Stimulated activated CD8-positive, alpha-beta memory T cell treated with anti-CD3 and anti-CD28 coated beads, Interleukin-15, amount 100 ng/mL, for 4 hours (primary cell): ENCODE measurements at places on chromosomes 2 and 18.
A peak's percentile ranks its signal among the peaks of the same experiment; 100 is the strongest.

GRCh38 chr2:67854798-67855197, 208.0 kb downstream of the C1D start:
- DNase-seq: no peak

- DNase-seq: no peak
These were observed 30.2 kb downstream of the DIS3L2 start for GRCh38 chr2:231991664-231992063.

- DNase-seq: no peak
These were observed 118.1 kb upstream of the CXCR4 start for GRCh38 chr2:136236019-136236418.

- no peak for DNase-seq
These were observed 254.0 kb downstream of the CYP26B1 start for GRCh38 chr2:71893646-71894045.

GRCh38 chr18:75422341-75422910, 5.1 kb downstream of the SMIM21 start:
- no peak for DNase-seq

DNA sequence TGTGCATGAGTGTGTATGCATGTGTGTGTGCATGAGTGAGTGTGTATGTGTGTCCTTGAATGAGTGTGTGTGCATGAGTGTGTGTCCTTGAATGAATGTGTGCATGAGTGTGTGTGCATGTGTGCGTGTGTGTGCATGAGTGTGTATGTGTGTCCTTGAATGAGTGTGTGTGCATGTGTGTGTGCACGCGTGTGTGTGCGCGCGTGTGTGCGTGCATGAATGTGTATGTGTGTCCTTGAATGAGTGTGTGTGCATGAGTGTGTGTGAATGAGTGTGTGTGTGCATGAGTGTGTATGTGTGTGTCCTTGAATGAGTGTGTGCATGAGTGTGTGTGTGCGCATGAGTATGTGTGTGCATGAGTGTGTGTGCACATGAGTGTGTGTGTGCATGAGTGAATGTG, 271.9 kb downstream of the RNF144A start:
- no peak for DNase-seq

DNA sequence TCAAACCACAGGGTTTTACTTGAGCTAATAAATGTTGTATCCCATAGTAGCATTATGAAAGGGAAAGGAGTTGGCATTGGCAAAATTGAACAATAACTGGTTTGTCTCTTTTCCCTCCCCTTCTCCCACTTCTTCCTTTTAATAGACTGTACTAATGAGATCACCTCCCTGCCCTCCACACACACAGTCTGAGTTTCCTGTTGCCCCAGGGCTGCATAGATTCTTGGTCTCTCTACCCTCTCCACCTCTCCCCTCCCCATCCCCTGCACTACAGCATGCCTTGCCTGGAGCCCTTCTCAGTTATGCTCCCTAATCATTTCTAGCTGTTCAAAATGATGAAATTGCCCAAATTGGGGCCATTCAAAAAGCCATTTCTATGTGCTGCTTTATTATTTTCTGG, 37.2 kb upstream of the NEMP2 start:
- DNase-seq: no peak

DNA sequence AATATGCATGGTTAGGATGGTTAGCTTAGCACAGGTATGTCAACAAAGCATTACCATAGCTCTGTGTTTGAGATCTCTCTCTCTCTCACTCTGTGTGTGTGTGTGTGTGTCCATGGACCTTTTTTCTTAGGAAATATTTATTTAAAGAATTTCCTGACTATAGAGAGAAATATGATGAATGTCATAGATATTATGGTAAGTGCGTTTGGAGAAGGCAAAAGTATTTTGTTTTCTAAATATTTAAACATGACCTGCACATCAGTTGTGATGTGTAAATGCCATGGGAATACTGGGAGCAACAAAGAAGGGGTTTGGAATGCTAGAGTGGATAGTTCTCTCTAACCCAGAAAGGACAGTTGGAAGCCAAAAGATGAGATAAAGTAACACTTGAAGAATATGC, 3.9 kb upstream of the TMEM178A start:
- DNase-seq: no peak

DNA sequence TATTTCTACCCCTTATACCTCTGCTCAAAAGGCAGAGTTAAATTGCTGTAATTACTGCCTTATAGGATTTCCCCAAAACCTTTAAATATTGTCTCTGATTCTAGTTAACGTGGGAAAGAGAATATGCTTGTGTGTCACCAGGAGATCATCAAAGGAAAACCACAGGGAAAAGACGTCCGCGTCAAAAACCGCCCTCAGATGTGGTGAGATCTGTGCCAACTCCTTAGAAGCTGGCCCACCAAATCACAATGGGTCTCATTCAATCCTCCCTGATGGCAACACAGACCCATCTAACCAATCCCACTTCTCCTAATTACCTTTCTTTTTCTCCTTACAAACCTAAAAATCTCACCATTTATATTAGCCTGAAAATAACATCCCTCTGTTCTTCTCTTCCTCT, 25.4 kb downstream of the VPS54 start:
- no peak for DNase-seq

- DNase-seq: no peak
These were observed 65.8 kb downstream of the CRIM1 start for GRCh38 chr2:36421379-36421778.

- peak; percentile 4 for DNase-seq
These were observed 115.1 kb downstream of the EML6 start for GRCh38 chr2:54838585-54839035.

DNA sequence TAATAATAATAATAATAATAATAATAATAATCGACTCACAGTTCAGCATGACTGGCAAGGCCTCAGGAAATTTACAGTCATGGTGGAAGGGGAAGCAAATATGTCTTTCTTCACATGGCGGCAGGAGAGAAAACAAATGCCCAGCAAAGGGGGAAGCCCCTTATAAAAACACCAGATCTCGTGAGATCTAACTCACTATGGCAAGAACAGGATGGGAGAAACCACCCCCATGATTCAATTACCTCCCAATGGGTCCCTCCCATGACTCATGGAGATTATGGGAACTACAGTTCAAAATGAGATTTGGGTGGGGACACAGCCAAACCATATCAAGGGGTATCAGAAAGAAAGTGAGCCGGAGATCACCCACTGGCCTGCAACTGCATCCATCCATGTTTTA, 40.5 kb upstream of the PAPOLG start:
- DNase-seq: no peak

DNA sequence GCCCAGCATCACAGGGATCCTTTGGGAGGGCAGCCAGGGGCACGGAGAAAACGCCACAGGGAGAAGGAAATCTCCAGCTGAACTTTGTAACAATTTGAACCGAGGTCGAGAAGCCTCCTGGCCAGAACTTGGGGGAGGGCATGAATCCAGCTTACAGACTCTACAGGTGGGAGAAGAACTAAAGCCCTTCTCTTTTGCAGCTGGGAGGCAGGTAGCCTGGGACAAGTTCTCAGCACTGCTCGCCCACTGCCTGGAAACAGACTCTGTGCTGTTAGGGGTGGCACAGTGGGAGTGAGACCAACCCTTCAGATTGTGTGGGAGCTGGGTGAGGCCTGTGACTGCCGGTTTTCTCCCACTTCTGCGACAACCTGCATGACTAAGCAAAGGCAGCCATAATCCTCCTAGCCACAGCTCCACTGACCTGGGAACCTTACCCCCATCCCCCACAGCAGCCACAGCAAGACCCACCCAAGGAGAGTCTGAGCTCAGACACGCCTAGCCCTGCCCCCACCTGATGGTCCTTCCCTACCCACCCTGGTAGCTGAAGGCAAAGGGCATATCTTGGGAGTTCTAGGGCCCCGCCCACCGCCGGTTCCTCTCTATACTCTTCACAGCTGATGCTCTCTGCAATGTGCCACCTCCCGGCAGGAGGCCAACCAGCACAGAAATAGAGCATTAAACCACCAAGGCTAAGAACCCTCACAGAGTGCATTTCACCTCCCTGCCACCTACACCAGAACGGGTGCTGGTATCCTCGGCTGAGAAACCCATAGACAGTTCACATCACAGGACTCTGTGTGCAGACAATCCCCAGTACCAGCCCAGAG, 136.0 kb upstream of the SIX2 start:
- no peak for DNase-seq

DNA sequence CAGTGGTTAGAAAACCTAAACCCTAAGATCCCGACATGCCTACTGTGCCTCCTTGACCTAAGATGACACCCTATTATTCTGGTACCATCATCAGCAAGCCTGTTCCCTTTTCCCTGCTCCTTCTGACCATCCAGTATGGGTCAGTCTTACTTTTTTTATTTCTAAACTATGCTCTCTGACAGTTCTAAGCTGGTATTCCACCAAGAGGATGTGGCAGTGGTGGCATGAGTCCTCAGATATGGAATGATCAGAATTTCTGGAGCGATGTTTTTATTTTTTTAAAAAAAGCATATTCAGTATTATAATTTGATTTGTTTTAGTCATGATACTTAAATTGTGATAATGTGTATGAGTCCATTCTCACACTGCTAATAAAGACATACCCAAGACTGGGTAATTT, 145.9 kb upstream of the LHCGR start:
- DNase-seq: no peak
